ENCODE measurements at places on chromosomes 16 and 17.
A peak's percentile ranks its signal among the peaks of the same experiment; 100 is the strongest.

DNA sequence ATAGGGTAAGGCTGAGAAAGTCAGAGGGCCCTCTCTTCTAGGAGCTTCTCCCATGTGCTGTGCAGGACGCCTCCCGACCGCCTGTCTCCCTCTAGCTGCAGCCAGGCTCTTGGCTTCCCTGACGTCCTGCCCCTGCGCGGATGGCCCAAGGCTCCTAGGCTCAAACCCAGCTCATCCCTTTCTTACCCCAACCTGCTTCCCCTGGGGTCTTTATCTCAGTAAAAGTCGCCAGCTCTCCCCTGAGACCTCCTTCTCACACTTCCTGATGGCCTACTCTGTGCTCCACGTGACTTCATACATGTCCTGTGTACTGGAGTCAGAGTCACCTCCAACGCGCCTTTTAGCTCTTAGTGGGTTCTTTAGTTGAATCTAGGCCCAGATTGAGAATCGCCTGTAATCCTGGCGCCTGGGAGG lies 1.1 kb upstream of the ZNF747 start:
- DNase-seq, result no peak

- DNase-seq, result no peak
These were observed 989.0 kb downstream of the CDH11 start for GRCh38 chr16:64132759-64133361.

DNA sequence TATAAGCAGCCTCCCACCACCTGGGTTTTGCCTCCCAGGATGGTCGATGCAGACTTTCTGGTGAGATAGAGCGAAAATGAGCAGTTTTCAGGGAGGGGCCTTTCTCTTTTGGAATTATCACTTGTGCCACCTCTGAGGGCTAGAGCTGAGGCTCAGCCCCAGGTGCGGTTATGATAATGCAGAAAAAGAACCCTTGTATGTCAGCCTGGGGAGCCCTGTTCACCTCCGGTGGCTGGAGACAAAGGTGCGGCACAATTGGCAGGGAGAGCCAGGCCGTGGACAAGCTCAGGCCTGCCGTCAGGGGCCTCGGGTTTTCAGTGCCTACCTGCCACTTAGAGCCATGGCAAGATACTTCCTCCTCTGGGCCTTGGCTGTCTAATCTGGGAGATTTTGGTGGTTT lies 4.4 kb downstream of the SCPEP1 start:
- DNase-seq, result no peak

DNA sequence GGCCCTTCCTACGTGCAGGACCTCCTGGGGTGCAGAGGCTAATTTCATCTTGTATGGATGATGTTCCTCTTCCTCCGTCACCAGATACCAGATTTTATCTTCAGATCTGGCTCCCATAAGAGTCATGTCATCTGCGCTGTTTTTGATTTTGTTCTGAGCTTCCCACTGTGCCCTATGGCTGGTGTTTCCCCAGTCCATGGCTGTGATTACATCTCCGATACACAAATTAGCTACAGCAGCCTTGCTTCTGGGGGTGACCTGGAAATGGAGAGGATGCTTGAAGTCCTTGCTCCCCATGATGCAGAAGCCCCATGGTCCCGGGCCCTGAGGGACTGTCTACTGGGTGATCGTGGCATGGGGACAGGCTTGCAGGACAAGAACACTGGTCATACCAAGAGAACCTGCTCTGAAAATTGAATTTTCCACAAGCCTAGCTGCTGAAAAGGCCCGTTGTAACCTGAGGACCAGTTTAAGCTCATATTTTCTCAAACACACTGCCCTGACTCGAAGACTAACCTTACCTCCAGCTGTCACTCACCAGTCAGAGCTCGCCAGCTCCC lies 69.0 kb downstream of the KCNJ12 start:
- no peak for DNase-seq

DNA sequence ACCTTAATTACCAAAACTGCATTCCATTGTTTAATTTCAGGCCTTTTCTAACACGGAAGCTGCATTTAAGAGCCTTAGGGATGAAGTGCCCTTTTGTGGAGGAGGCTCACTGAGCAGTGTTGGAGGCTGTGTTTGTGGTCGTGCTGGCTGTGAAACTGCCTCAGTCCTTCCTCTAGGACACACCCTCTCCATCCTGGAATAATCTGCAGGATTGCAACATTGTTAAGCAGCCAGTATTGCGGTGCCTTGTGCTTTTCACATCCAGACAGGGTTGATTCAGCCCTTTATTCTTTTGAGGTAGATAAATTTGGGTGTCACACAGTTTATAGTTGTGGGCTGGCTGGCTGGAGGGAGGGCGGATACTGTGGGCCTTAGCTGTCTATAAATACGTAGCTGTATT lies 141.6 kb downstream of the CDRT15L2 start:
- DNase-seq, result no peak

DNA sequence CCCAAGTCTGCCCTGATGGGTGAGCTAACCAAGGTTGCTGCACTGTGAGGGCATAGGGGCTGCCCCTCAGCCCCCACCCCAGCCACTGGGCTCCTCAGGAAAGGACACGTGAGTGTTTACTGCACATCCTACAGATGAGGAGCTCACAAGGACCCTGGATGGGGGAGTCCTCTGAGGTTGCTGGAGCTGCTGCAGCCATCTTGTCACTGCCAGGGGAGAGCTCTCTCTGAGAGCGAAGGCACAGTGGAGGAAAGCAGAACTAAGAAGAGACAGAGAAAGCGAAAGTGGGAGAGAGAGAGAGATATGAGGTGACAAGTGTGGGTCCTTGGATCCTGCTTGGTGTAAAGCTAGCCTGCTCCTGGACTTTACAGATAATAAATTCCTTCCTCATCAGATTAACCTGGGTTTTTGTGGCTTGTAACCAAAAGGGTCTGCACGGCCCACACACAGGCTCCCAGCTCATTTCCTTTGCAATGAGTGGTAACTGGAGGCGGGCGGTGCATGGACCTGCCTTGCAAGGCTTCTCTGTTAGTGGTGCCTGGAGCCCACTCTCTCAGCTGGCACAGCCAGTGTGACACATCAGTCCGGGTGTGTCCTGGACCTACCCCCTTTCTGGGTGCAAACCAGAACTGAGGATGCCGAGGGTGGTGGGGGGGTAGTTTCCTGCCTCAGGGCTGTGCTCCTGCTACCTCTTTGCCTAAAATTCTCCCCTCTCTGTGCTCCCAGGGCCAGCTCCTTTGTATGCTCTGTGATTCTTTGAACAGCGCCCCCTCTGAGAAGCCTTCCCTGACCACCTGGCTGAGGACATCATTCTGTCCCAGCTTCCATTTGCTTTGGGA lies 14.2 kb downstream of the SNX20 start:
- no peak for DNase-seq

DNA sequence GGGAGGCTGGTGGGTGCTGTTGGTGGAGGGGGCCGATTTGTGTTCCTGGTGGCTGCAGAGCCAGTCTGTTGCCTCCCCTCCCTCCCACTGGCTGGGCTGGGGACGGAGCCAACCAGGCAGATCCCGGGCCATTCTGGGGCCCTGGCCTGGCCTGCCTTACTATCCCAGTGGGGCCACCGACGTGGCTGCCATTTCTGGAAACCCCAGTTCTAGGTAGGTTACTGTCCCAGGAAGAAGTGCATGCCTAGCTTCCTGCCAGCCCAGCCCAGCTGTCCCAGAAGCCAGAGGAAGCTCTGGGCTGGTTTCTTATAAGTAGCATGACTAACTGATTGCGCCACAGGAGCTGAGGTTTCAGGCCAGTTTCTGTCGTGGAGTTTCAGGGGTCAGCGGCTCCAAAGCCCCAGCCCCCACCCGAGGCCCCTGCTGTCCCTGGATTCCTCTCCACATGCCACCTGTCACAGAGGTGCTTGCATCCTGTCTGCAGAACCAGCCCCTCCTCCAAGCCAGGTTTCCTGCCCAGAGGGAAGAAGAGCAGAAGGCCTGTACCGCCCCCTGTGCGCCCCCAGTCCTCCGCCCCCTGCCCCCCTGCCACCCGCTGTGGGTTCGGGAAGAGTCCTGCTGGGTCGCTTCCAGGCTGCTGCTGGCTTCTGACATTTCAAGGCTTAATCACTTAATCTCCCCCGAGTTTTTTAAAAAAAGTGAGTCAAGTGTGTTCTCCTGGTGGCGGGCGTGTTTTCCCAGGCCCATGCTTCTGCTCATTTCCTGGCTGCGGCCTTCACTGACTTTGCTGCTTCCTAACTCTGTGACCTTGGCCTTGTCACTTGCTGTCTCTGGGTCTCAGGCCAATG lies 13.2 kb downstream of the IL4R start:
- peak; percentile 78 for DNase-seq

GRCh38 chr16:22942811-22943210 lies 128.8 kb downstream of the HS3ST2 start:
- DNase-seq, result no peak

DNA sequence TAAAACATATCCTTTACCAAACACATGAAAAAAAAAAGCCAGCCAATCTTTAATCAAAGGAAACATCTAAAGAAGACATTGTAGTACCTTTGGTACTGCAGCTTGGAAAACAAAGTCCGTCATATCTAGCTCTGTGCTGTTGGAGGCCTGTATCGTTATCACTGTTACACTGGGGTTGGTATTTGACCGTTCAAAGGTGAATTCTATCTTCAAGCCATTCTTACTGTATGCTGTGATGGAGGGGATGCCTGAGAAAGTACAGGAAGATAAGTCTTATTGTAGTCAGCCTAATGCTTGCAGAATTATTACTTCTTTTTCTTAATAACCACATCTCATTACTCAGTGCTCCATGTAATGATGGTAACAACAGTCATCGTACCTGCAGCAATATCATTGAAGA lies 14.4 kb upstream of the PHLPP2 start:
- no peak for DNase-seq

- no peak for DNase-seq
These were observed 2.4 kb downstream of the C1QL1 start for GRCh38 chr17:44965481-44966234.

DNA sequence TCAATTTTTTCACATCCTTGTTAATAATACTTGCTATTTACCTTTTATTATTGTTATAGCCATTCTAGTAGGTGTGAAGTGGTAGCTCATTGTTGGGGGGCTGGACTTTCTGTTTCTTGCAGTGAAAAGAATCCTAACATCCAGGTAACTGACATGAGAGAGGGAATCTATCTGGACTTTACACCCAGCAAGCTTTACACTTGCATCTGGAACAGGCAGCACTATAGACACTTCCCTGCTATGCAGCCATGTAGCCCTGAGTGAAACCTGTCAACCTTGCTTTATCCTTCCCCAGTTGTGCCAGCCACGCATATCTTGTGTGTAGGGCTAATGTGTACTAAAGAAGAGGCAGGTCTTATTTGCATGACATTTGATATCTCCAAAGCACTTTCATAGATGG lies 16.9 kb upstream of the ABCC12 start:
- DNase-seq, result no peak

- DNase-seq, result no peak
These were observed 406.9 kb downstream of the TMEM114 start for GRCh38 chr16:8183176-8184099.

DNA sequence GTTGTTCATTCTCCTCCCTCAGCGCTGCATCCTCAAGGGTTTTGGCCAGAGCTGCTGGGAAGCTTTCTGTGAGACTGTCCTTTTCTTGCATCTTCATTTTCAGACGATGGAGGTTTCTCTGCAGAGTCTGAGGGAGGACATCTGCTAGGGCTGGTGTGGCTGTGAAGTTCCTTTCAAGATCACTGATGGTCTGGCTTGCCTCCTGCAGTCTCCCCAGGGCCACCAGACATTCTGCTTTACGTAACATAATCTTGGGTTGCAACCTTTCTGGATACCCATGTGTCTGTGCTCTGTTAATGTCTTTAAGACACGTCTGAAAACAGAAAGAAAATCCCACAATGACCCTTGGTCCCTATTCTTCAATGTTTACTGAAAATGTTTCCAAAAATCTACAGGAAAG lies 29.0 kb downstream of the SMYD4 start:
- no peak for DNase-seq

DNA sequence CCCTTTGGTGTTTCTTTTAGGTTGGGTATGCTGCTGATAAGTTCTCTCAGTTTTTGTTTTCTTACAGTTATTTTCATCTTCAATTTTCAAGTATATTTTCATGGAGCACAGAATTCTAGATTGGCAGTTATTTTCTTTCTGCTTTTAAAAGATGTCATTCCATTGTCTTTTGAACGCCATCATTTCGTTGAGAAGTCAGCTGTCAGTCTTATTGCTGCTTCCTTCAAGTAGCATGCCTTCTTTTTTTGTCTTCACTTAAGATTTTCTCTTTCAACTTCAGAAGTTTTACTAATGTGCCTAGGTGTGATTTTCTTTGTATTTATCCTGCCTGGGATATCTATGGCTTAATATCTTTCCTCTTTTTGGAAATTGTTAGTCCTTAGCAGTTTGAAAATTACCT lies 262.2 kb upstream of the PMFBP1 start:
- no peak for DNase-seq

DNA sequence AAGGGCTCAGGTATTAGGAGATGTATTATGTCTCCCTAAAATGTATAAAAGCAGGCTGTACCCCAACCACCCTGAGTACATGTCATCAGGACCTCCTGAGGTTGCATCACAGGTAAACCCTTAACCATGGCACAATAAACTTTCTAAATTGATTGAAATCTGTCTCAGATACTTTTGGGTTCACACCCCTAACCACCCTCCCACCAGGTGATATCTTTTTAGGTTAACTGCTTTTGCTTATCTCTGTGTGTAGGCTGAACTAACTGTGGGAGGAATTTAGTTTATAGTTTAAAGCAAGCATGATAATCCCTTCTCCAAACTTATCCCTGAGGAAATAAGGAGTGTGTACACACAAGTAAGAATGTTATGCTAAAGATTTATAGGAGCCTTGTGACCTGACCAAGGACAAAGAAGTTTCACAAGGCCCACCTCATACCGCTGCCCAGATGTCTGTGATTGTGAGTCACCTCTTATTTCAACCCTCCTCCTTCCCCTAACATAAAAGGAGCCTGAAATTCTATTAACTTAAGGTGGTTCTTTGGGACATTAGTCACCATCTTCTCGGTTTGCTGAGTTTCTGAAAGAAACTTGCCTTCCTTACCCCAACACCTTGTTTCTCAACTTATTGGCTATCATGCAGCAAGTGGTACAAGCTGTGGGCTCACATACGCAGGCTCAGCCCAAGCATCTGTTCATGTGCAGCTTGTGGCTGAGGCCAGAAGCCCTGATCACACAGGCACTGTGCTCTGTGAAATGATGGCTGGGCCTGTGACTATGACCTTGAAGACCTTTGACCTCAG lies 11.3 kb downstream of the PRSS22 start:
- DNase-seq, result peak; percentile 60

DNA sequence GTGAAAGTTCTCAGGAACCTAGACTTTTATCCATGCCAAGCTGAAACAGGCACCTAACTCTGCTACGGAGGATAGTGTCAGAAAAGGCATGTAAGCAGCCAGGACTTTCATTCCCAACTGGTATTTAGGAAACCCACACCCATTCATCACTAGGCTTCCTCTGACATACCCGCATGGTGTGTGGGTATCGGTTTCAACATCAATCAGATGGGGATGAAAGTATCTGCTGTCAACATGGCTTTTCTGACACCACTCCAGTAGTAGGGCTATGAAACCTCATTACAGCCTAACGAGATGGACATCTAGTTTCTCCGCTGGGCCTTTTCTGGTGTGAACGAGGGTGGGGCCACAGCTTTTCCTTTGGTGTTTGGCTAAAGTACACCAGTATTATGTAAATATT lies 1178.3 kb downstream of the CDH11 start:
- DNase-seq, result no peak

- no peak for DNase-seq
These were observed 3.5 kb downstream of the SLC47A1 start for GRCh38 chr17:19537111-19537510.
